Motor neuron (in vitro differentiated cells): ENCODE measurements at places on chromosomes 6 and 20. TPM values are rescaled to one million over a fixed set of nuclear protein-coding genes. Genes with fewer than 3 reads are reported as not detected.
A peak's percentile ranks its signal among the peaks of the same experiment; 100 is the strongest.

DNA sequence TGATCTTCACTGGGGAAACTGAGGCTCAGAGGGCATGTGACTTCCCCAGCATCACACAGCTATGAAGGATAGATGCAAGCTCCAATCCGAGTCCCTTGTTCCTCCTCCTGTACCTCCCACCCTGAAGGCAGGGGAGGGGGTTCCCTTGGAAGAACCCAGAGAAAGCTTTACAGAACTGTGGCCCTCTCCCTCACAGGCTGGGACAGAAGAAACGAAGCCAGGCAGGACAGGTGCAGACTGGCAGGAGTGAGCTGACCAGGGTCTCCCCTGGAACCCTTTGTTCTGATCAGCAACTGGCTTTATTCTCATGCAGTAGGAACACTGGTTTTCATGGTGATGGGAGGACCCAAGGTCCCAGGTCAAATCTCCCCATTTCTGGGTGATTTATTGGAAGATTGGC is 90.2 kb downstream of the TMEM242 start:
- no peak for ATAC-seq

- ATAC-seq: no peak
Observed at GRCh38 chr20:44646641-44647274, 4.7 kb downstream of the ADA start.

GRCh38 chr6:107811591-107812218 is 12.4 kb downstream of the SCML4 start:
- peak; percentile 92 for ATAC-seq

The ENPP5 gene
- total RNA-seq: 0.35 TPM in 1 of 2 replicates, not detected in the other

GRCh38 chr6:43887906-43888683 is 118.1 kb downstream of the VEGFA start:
- no peak for ATAC-seq
